ENCODE measurements at places on chromosomes 6 and 20.

DNA sequence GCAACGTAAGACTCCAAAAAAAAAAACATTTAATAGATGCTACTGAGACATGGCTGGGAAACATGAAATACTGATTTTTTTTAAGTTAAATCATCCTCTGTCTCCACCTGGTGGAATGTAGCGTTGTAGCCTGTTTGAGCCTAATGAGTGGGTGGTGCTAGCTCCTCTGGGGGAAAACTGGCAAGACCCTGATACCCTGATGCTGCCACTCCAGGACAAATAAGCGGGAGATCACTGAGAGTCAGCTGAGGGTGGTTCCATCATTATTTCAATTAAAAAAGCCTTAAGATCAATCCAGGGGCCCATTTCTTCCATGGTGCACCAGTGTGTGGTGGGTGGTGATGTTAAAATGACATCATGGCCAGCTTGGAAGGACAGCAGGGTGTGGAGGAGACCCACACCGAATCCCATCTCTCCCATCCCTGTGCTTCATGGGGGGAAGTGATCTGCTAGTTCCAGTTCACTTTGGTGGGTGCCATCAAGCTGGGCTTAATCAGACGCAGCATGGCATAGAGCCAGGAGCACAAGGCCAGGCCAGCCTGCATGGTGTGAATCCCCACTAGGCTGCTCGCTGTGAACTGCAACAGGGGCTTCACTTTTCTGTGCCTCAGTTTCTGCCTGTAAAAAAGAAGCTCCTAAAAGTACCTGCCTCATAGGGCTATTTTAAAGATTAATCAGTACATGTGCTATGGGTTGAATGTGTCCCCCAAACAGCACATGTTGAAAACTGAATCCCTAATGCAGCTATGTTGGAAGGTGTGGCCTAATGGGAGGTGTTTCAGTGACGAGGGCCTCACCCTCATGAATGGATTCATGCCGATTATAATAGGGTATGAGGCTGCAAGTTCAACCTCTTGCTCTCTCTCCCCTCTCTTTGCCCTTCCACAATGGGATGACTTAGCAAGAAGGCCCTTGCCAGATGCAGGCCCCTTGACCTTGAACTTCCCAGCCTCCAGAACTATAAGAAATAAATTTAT is 13.0 kb upstream of the MRPS10 start:
- no peak for DNase-seq

GRCh38 chr6:82249381-82250253 is 2.1 kb upstream of the IBTK start:
- DNase-seq = no peak

DNA sequence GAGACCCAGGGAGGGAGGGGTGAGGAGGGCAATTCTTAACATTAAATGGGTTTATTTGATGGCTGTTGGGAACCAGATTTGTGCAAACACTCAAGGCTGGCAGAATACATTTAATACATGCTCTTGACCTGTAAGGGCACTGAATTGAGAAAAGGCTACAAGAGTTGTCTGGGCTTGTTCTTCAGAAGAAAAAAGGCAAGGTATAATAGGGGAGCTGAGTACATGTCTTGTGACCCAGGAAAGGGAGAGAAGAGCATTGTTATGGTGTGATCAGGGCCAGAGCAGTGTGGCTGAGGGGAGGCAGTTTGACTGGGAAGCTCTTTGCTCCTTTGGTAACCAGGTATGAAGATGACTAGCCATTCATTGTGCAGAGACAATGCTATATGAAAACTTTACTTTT is 18.9 kb downstream of the KLHL31 start:
- no peak for DNase-seq

- DNase-seq = no peak
Observed at GRCh38 chr6:83966539-83966938, 67.0 kb upstream of the MRAP2 start.

DNA sequence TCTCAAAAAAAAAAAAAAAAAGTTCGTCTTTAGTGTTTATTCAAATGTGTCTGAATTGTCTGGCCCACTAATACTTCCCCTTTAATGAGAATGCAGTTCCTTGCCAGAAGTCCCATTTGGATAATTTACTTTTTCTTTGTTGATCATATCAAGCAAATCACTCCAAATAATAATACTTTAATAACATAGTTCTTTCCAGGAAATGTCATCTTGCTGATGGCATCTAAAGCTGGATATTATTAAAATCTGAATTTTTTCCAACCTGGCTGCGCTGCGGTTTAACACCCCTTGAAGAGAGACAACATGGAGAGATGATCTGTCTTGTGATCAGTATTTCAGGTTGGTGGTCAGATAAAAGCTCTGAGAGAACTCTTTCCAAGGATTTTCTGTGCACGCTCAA is 111.2 kb upstream of the CNKSR3 start:
- no peak for DNase-seq

- no peak for DNase-seq
Observed at GRCh38 chr6:167797011-167797471, 29.7 kb upstream of the AFDN start.

- DNase-seq = no peak
Observed at GRCh38 chr6:4896401-4896800, 107.4 kb downstream of the RPP40 start.

DNA sequence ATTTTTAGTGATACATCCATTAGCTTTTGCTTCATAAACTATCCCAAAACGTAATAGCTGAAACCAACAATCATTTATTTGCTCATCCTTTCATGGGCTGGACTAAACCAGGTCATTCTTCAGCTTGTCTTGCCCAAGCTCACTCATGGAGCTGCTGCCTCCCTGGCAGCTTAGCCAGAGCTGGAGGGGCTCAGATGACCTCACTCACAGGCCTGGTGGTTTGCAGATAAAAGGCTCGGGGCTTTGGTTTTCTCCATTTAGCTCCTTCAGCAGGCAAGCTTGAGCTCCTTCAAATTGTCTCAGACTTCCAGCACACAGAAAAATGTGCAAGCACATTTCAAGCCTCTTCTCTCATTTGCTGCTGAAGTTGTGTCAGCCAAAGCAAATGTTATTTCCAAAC is 139.1 kb downstream of the BTBD3 start:
- no peak for DNase-seq

GRCh38 chr6:5866547-5867051 is 140.1 kb downstream of the NRN1 start:
- DNase-seq = no peak
